ENCODE measurements at places on chromosomes 12 and 14.

- no peak for ATAC-seq
These were observed 11.4 kb downstream of the PACS2 start for GRCh38 chr14:105325716-105326567.

DNA sequence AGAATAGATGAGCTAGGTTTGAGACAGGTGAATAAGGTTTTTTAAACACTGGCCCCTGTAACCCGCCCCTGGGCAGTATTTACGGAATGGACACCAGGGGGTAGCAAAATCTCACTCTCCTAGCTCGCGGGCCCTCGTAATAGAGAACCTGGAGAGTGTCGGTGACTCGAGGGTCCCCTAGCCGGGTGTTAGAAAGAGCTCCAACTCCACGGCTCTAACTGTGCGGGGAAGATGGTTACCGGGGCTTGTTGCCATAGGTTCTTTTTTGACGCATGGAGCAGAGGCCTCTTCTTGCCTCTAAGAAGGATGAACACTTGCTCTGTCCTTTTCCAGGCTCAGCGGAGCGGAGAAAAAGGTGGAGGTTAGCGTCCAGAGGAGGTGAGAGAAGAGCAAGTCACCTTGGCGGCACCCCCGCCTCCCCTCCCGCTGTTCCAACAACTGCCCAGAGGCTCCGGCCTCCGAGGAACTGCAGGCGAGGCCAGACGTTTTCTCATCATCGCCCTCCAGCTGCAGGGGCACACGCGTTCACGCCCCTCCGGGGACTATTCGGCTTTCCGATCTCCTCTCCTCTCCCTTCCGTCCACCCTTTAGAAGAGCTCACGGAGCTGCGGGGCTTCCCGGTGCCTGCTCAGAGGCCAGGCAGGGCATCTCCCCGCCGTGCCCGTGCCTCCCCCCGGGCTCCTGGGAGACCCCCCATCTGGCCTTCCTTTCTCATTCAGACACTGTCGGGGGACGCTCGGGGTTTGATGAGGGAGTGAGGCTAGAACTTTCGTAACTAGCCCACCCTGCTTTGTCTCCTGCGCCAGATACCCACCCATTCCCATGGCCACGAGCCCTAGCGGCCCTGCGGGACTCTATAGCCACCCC lies 1.4 kb upstream of the ARHGEF40 start:
- ATAC-seq = peak; percentile 43

- ATAC-seq = no peak
These were observed 188.2 kb upstream of the DIO3 start for GRCh38 chr14:101372894-101373620.

DNA sequence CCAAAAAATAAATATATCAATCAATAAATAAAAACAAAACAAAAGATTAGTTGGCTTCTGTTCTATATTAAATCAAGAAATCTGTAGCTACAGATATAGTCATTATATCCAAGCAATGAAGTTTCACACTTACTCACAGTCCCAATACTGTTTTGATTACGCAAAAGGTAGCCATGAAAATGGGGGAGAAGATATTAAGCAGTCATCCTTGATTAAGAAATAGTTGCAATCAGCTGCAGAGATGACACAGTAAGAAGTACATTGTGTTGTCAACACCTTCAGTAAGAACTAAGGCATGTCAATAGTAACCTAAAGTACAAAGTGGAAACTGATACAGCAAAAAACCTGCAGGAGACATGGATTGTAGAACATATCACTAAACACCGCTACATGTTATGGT lies 11.0 kb upstream of the RHOJ start:
- no peak for ATAC-seq

DNA sequence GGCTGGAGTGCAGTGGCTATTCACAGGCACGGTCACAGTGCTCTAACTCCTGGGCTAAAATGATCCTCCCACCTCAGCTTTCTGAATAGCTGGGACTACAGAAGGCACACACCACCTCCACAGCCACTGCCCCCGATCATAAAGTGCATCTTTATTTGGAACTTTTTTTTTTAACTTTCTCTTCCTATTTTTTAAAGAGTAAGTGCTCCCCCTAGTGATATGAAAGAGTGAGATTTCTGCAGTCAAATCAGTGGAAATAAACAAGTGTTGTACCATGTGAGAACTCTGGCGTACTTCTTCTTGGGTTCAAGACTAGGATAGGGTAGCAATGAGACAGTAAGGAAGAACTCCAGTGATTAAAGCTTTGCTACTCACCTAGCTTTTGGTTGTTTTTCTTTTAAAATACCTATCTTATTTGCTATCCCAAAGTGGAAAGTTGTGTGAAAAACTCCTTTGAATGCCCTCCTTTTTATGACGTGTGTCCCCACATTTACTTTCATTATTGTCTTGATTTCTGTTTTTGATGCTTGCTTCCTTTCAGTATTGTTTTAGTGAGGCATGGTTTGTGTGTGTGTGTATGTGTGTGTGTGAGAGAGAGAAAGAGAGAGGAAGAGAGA lies 6.6 kb downstream of the PPP4R4 start:
- ATAC-seq = peak; percentile 63

GRCh38 chr12:88801227-88802095 lies 221.2 kb upstream of the KITLG start:
- no peak for ATAC-seq

DNA sequence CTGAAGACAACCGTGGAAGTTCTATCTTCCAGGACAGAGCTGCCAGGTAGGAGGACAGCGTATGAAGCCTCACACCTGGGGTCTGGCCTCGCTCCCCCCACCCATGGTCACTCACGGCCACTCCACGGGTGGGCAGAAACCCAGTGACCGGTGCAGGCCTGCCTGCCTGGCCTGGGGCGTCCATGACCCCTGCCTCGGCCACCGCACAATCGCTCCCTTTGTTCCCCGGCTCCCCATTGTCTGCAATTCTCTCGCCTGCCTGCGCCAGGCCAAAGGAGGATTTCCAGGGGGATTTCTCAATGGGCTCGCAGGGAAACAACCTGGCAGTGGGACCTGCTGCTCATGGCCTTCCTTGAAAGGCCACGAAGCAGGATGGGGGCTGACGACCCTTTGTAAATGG lies 22.6 kb downstream of the CCDC85C start:
- no peak for ATAC-seq

DNA sequence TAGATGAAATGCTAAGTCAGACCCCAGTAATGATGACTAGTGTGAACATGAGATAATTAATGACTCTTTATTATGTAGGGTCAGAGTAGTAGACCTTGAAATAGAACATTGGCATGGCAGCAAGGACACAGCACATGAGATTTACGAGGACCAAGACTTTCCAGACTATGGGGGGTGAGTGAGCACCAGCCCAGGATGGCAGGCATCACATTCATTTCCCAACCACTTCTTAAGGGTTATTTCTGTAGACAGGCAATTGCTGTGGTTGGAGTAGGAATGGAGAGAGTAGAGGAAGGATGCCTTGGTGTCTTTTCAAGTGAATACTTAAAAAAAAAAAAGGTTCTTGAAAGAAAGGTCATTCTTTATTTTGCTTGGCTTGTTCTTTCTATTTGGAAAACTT lies 189.4 kb upstream of the DYRK2 start:
- no peak for ATAC-seq

GRCh38 chr14:102363182-102363943 lies 622 bp downstream of the TECPR2 start:
- peak; percentile 6 for ATAC-seq

DNA sequence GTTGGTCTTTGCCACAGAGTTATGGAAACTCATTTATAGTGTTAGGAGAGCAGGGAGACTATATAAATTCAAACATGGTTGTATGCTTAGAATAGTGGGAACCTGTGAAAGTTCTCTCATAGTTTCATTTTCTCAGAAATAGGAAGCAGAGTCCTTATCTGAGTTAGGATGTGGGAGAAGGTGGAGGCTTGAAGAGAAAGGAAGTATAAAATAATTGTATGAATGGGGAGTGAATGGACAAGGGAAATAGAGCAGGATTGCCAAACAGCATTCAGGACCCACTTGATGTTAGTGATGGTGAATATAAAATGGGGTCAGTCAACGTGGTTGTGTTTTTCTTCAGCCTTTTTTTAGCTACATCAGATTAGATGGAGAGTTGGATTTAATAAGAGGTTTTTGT lies 34.0 kb upstream of the TPH2 start:
- no peak for ATAC-seq

DNA sequence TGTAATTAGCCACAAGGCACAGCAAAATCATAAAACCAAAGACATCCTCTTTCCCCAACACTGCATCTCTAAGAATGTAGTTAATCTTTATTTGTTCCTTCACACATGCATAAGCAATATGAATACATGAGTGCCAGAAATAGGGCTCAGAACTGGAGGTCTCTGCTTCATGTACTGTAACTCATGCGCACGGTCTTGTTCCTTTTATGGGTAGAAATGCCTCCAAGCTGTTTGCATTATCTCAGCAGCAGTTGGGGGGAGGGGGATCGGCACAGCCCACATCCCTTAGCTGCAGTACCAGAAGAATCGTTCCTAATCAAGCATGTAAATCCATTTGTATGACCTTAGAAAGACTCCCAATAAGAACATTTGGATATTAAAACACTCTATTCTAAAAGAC lies 20.0 kb downstream of the RHOJ start:
- no peak for ATAC-seq

DNA sequence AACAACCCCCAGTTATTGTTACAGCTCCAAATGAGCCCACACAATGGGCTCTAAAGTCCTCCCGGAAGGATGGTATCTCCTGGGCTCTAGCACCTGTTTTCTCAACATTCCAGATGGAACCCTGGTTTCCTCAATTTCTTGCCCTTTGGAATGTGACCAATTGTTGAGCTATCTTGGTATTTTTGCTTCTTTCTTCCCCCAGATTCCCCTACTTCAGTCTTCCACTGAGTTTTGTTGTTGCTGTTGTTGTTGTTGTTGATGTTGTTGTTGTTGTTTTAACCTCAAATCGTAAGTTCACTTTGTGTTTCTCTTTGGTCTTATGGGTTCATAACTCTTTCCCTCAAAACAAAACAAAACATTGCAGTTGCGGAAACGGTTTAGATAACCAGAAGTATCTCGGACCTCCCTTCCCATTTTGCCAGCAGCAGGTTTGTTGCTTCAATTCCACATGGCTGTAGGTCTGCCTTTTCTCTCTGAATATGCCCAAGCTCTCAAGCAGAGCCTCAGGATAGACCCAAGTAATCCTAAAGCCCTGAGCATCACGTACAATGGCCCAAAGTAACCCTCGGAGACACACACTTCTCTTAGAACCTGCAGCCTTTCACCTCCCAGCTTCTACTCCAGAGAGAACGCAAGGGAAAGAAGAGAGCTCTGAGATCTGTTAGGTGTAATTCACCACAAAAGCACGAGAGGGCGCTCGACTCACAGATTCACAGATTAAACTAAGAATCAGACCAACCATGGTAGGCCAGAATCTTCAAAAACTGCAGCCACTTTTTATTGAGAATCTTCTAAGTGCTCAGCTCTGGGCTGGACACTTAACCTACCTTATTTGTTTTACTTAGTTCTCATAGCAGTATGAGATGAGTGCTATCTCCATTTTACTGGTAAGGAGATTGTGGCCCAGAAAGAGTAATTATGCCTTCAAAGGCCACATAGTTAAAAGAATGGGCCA lies 1.0 kb upstream of the DDX23 start:
- ATAC-seq = peak; percentile 33

- ATAC-seq = no peak
These were observed 32.1 kb upstream of the GSG1 start for GRCh38 chr12:13135371-13136178.

DNA sequence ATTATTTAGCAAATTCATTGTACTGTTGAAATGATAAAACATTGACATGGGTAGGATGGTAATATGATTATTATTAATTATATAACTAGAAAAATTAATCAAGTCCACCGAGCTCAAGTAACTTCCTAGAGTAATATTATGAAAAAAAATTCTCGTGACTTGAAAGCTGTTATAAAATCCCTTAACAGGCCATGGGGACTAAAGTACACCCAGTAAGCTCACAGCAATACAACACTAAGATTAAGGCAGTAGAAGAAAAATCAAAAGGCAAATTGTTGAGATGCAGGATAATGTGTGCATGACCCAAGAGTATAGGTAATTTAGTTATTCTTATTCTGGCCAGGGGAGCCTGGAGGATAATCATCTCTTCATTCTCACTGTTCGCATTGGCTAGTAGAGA lies 162.6 kb upstream of the LRIG3 start:
- ATAC-seq = no peak

DNA sequence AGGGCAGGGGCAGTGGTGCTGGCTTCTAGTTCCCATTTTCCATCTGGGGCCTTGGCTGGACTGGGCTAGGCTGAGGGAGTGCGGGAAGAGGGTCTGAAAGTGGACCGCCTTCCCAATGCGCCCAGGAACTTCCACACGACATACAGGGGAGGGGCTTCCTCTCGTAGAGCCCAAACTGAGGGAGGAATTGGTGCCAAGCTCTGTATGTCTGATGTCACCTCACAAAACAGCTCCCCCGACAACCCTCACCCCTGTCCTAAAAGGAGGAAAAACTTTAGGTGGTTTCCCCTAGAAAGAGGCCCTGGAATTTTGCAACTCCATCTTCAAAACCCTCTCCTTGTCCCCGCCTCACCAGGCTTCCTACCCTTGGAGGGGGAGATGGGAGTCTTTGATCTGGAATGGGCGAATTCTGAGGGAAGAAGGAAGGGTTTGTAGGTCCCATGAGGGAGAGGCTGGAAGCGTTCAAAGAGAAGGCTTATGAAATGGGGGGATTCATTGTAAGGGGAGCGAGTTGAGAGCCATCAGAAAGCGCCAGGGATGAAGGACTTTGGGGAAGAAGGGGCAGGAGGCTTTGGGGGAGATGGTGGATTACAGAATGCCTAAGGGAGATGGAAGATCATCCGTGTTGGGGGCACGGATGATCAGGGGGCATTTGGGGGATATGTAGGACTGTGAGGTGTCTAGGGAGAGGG lies 844 bp downstream of the GLTP start:
- ATAC-seq = no peak

GRCh38 chr12:124566161-124566996 lies 1.0 kb downstream of the NCOR2 start:
- peak; percentile 74 for ATAC-seq

DNA sequence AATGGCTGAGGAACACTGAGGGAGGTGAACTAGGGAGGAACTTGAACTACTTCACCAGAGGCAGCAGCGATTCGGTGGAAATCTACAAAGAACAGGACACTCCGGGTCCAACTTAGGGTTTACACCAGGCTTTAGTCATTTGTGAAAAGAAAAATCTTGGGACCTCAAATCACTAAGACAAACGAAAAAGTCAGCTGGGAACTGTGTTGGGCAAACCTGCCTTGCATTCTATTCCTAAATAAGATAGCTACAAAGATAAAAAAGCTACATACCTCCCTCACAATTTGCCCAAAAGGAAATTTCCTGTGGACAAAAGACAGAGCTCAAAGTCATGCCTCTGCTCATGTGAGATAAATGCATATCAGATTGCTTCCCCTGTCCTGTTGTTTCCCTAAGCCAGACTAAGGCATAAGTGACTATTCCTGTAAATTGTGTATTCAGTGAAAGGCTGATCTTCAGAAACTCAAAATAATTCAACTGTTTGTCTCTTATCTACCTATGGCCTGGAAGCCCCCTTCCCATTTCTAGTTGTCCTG lies 106.6 kb downstream of the APAF1 start:
- ATAC-seq = no peak

DNA sequence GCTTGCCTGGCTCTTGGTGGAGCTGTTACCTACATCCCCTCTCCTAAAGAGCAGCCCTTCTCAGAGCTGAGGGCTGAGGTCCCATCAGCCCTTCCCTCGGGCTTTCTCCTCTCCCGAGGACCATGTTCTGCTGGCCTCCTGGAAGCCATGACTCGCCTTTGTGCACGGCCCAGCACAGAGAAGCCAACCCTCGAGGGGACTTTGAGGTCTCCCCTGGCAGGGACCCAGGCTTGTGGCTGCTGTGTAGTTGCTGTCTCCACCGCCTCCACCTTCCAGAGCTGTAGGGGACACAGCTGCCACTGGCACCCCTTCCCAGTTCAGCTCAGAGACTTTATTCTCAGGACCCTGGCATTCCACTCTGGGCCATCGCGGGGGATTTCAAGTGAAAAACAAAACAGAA lies 22.9 kb upstream of the CCND2 start:
- no peak for ATAC-seq

Data from activated T-helper 17 cell treated with anti-CD3 and anti-CD28 coated beads, Interleukin-2, amount 50 U/mL, for 72 hours (primary cell).